ENCODE measurements at places on chromosomes 2 and 18. TPM values are rescaled to one million over a fixed set of nuclear protein-coding genes. Genes with fewer than 3 reads are reported as not detected.

DNA sequence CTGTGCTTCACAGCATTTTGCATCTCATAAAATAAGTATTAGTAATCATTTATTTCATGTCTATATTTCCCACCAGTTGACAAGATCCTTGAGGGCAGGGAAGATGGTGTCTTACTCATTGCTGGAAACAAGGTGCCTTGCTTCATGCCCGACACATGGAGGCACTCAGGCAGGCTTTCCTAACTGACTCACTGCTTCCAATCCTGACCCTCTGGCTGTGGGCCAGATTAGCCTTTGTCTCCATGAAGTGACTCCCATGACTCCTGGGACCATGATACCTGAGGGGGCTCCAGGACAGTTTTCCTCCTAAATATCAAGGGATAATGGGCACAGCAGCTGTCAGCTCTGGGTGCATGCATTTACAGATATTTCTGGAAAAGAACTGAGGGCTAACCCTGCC, 275.1 kb downstream of the AGPS start:
- DNase-seq: no peak

DNA sequence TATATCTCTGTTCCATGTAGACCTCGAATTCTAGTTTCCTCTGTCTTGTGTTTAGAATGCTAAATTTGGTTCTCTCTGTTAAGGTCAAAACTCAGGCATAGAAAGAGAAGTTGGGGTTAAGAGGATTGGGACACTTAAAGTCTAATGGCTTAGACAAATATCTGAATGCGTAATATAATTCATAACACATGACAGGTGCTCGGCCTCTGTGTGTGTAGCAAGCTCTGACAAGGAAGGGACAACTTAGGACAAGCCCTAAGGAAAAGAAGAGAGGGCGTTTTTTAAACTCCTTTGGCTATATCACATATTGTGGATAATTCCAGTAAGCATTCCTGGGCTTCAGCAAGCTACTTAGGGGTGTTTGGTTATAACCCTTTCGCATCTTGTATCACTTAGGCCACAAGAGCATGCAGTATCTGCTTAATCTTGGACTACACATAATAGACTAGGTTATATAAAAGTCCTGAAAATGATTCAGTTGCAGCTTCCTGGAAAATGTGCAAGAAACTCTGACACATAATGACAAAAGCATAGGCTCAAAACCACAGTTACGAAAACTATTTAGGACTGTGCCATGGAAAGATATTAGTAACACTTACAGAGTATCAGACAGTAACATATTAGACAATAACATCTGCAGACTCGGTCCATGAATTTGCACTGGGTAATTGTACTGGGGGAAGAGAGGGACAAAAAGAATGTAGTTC, 16.1 kb upstream of the CREB1 start:
- no peak for DNase-seq

DNA sequence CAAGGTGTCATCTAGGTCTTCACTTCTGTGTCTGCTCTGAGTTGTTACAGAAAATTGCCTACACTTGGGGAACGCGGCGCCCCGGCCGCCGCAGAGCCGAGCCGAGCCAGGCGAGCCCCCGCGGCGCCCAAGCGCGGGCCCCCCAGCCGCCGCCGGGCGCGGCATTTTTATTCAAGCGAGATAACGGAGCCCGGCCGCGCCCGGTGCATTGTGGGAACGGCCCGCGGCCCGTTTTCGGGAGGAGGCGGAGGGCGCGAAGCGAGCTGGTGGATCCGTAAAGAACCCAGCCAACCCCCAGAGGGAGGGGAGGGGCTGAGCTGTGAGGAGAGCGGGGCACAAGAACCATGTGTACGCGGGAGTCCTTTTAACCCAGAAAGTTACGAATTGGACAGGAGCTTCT, 191.8 kb downstream of the FTCDNL1 start:
- DNase-seq: no peak

GRCh38 chr2:172822585-172822984, 86.9 kb downstream of the RAPGEF4 start:
- DNase-seq: no peak

DNA sequence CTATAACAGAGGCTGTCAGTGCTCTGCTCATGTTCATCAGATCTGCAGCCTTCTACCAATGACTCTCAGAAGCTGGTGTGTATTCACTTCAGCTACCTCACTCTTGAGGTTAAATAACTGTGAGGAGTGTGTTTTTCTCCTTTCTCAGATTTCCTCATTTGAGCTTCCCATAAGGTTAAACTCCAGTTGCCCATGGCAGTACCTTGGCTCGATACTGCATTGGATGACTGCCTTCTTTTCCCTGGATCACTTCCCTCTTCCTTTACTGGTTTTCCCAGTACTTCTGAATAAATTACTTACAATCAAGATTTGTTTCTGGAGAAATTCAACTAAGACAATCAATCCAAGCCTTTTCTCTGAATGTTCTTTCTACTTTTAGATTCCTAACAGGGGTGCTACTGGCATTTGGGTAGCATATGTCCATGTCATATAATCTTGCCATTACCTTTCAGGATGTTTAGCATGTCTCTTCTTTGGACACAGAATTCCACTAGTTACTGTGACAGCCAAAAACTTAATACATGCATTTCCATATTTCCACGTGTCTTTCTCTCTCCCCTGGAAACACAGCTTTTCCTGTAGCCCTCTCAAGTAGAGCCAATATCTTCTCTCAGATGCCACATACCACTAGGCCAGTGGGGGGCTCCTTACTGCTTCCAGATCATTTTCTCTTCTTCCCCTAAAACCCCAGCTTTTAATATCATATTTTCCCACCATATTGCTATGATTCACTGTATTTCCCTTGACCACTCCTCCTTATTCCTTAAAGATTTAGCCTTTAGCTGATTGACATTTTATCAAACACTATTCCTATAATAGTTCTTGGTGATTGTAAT, 15.0 kb upstream of the SPOPL start:
- DNase-seq: no peak

MAP2 gene
- total RNA-seq: not detected

- no peak for DNase-seq
Measured at GRCh38 chr18:3472681-3473544, 22.9 kb downstream of the TGIF1 start.

ACVR2A gene
- total RNA-seq: 16.7 TPM

- DNase-seq: no peak
Measured at GRCh38 chr2:162072181-162072702, 1.8 kb downstream of the DPP4 start.

Data from natural killer cell (primary cell).